ENCODE measurements at places on chromosomes 5 and 9. TPM values are rescaled to one million over a fixed set of nuclear protein-coding genes. Genes with fewer than 3 reads are reported as not detected.

Gene FBXL7
- total RNA-seq, result 28.4 TPM

Gene SLC6A19
- not detected for total RNA-seq

GRCh38 chr5:39194466-39195136 lies 24.8 kb downstream of the FYB1 start:
- no peak for DNase-seq

- no peak for DNase-seq
Measured at GRCh38 chr9:16258708-16259107, 611.8 kb downstream of the BNC2 start.

Gene SPOCK1
- 954 TPM for total RNA-seq

GRCh38 chr5:137714946-137715345 lies 20.9 kb downstream of the KLHL3 start:
- no peak for DNase-seq

DNA sequence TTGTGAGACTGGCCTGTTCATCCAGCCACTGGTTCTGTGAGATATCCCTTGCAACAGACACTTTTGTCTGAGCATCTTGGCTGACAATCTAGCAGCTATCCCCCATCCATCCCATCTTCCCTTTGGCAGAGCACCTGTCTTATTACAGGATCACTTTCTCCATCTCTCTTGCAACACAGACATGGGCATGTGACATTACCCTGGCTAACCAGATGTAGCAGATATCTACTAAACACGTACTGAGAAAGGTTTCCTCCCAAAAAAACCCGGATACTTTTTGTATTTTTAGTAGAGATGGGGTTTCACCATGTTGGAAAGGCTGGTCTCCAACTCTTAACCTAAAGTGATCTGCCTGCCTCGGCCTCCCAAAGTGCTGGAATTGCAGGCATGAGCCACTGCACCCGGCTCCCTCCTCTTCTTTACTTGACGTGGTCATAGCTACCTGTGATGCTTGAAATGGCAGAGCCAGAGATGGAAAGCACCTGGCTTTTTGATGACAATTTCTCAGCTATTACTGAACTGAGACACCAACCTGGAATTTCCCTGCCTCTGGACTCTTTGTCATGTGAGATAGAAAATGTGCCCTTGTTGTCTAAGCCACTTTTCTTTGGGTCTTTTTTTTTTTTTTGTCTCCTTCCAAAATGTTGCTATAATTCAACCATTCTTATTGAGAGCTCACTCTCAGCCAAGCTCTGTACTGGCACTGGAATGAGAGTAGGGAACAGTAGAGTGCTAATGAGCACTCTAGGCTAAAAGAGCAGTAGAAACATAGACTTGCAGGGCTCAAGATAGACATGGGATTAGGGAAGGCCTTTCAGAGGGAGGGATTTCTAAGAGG lies 32.6 kb downstream of the FNBP1 start:
- DNase-seq, result no peak

- DNase-seq, result no peak
Measured at GRCh38 chr5:130109152-130109551, 204.9 kb downstream of the CHSY3 start.
